Trophoblast cell (in vitro differentiated cells and primary cell): ENCODE measurements at places on chromosomes 5 and 9.

GRCh38 chr5:170534177-170534576 is 30.4 kb downstream of the KCNIP1 start:
- DNase-seq: no peak

DNA sequence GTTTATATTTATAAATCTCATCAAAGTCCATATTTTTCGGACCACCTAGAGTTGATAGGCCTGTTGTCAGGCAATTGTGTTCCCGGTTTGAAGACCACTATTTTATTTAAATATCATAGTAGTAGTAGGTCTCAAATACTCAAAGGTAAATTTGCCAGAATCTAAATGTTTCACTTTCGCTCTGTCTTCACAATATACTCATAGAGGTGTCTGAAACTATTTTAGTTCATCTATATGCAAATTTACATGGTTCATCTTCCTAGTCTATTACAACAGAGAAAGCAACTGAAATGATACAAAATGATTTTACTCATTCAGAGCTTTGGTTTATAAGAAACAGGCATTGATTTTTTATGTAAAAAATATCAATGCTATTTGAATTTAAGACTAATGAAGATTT is 1897.5 kb downstream of the EFNA5 start:
- DNase-seq: no peak

GRCh38 chr9:130638284-130639123 is 25.9 kb upstream of the PRDM12 start:
- no peak for DNase-seq

DNA sequence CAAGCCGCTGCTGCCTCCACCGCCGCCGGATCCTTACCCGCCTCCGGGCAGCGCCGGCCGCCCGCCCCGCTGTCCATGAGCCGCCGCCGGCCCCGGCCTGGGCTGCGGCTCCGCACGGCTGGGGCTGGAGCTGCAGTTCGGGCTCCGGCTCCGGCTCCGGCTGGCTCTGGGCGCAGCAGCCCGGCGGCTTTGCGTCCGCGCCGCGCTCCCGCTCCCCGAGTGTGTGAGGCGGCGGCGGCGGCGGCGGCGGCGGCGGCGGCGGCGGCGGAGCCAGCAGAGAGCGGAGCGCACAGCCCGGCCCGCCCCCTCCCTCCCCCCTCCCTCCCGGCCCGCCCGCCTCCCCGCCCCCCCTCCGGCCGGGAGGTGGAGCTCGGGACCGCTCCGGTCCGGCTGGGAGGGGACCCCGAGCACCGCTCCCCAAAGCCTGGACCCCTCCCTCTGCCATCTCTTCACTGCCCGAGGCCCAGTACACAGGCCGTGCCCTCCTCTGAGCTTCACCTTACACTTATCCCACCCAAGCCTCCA is at the start of gene PCDH1:
Gene PCDH1, minus strand, starts transcription at position 225 of the 525 bp plus-strand sequence. Its CDS starts 148 bp downstream, at position 77.
- peak; percentile 60 for DNase-seq

- DNase-seq: no peak
These were observed 29.7 kb downstream of the CNTFR start for GRCh38 chr9:34559624-34560455.

- DNase-seq: peak; percentile 94
These were observed 112.1 kb downstream of the NUDT12 start for GRCh38 chr5:103450333-103451061.

GRCh38 chr9:9214066-9214465 is 1398.7 kb downstream of the PTPRD start:
- DNase-seq: no peak

GRCh38 chr5:141864371-141865370 is 13.5 kb downstream of the PCDH1 start:
- peak; percentile 42 for DNase-seq

DNA sequence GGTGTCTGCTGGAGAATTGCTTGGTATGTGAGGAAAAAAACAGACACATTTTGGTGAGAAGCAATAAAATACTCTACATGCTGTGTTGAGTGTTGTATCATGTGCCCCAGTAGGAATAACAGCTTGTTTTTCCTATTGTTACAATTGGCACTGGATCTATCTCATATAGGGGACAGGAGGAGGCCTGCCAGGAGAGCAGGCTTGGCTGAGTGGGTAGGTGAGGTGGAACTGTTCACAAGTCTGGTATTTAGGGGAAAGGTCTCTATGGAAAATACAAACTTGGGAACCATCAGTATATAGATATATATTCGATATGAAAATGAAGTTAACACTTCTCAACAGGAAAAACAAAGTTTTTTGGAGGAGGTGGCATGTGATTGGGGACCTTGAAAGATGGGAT is 9.5 kb upstream of the SH3TC2 start:
- DNase-seq: peak; percentile 31

GRCh38 chr9:8486095-8486494 is 686.5 kb upstream of the DMAC1 start:
- DNase-seq: peak; percentile 6

GRCh38 chr5:124920909-124921666 is 174.6 kb upstream of the ZNF608 start:
- DNase-seq: no peak

- DNase-seq: no peak
These were observed 71.0 kb downstream of the NREP start for GRCh38 chr5:111685969-111686368.

- no peak for DNase-seq
These were observed 267.1 kb upstream of the GRIA1 start for GRCh38 chr5:153223376-153223775.

DNA sequence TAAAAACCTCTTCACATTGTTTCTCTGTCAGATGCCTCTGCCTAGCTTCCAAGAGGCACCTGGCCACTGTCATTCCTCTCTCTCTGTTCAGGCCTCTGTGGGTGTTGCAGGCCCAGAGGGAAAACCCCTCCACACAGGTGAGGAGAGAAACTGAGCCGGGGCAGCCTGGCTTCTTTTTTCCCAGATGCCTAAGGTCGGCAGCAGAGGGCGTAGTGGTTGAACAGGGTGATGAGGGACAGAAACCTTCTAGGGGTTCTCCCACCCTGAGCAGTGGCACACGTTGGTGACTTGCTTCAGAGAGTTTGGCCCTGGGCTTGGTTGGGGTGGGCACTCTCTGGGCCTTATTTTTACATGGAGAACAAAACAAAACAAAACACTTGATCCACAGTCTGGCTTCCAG is 12.2 kb downstream of the IL9 start:
- DNase-seq: no peak

DNA sequence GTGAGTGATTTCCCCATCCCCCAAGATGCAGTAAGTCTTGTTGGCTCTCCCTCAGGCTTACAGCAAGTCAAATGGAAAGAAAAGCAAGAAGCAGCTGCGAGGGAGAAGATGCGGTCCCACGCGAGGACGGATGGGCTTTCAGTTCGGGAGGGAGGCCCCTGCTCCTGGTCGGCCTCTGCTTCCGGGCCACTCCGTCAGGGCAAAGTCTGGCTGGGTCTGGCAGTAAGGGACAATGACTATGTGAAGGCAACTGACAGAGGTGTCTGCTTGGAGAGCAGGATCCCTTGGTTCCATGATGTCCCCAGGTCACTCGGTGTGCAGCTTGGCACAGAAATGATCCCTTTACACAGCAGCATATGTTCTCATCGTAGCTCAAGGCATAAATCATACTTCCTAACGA is 146.7 kb downstream of the HSPA4 start:
- DNase-seq: no peak

DNA sequence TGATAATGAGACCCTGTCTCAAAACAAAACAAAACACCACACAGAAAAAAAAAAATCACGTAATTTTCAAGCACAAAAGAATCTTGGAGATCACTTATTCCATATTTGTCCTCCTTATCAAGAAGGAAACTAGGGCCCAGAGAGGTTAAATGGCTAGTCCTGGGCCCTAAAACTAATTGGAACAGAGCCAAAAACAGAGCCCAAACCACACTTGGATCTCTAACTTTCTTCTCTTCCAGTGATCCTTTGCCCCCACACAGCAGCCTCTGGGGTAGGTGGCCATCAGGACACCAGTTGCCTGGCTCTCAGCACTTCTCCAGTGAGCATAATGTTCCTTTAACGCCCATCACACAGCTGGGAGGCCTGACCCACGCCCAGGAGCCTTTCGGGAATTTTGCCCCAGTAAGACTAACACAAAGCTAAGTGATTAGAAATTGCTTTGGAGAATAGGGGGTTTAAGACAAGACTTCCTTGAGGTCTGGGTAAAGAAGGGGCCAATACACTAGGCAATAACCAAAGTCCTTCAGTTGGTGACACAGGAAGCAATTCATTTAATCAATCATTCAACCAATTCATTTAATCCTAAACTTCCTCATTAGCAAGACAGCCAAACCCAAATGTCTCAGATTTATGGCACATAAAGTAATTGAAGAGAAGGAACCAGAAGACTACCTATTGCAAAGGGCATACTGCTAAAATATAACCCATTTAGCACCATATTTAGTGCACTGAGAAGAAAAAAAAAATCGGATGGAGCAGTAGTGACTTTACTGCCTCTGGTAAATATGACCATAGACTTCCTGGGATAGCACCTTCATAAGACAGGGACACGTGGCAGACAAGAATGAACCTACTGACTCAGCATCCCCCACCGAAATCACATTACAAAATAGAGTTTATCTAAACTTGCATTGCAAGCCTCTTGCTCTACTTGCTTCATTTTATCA is 77.8 kb downstream of the ZNF608 start:
- DNase-seq: no peak

DNA sequence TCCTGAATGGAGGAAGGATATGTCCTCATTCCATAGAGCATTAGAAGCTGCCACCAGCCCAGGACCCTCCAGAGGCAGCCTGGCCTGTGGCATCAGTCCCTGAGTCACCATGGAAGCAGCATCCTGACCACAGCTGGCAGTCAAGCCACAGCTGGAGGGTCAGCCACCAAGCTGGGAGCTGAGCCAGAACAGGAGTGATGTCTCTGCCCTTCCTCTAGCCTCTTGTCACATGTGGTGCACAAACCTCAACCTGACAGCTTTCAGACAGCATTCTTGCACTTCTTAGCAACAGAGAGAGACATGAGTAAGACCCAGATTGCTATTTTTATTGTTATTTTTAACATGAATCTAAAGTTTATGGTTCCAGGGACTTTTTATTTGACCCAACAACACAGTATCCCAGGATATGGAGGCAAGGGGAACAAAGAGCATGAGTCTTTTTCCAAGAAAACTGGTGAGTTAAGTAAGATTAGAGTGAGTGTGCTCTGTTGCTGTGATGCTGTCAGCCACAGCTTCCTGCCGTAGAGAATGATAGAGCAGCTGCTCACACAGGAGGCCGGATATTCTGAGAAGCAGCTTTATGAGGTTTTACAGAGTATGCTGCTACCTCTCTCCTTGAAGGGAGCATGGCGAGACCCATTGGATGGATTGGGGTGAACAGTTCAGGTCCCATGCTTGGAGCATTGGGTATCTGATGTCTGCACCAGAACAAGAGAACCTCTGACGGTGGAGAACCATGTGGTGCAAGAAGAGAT is 13.0 kb upstream of the CYFIP2 start:
- DNase-seq: no peak

DNA sequence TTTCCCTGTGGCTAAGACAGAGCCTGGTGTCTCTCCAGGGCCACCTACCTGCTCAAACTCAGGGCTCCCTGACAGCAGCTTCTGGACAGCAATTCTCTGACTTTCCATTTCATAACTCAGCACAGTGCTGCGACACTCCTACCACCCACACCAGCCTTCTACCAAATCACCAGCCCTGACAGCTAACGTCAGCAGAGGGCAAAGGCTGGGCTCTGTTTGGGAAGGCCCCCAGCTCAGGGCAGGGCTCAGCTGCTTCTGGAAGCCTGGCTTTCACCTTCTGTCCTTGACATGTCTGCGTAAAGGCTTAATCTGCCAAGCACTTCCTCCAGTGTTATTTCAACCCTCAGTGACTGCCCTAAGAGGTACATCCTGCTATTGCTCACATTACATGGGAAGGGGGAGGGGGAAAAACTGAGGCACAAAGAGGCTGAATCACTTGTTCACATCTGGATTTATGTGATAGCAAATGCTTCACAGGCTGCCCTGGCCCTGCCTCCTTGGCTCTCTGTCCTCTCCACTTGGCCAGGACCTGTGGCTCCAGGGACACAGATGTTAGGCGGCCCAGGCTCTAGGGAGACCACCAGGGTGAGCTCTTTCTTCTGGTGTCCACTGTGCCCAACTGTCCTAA is 102.5 kb upstream of the PANK3 start:
- no peak for DNase-seq

DNA sequence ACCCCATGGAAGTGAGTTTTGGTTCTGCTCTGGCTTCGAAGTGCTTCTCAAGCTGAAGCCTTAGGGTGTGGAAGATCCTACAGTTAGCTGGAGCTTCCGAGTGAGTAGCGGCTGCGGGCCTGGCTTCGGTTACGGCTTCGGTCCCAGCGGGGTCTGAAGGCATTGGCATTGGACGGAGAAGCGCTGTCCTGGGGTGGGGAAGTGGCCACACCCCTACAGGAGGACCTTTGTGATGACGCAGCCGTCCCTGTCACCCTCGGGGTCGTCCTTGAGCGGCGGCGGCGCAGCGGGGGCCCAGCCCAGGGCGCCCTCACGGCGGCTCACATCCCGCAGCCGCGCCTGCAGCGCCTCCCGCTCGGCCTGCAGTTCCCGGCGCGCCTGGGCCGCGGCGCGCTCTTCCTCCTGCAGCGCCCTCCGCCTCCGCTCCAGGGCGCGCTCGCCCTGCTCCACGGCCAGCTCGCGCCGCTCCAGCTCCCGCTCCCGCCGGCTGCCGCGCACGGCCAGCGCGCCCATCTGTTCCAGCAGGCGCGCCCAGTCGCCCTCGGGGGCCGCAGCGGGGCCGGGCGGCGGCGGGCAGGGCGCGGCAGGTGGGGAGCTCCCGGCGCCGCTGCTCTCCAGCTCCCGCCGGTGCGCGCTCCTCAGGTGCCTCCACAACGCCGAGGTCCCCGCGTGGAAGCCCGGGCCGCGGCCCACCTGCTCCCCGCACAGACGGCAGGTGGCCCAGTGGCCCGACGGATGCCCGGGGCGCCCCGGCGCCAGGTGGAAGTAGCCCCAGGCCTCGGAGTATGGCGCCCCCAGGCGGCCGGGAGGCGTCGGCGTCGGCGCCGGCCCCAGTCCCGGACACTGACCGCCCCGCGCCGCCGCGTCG is 9.9 kb downstream of the ZBED3 start:
- peak; percentile 65 for DNase-seq

- DNase-seq: no peak
These were observed 110.7 kb downstream of the RPS23 start for GRCh38 chr5:82167372-82167935.

- DNase-seq: no peak
These were observed 153.3 kb downstream of the SLF1 start for GRCh38 chr5:94771742-94772141.

DNA sequence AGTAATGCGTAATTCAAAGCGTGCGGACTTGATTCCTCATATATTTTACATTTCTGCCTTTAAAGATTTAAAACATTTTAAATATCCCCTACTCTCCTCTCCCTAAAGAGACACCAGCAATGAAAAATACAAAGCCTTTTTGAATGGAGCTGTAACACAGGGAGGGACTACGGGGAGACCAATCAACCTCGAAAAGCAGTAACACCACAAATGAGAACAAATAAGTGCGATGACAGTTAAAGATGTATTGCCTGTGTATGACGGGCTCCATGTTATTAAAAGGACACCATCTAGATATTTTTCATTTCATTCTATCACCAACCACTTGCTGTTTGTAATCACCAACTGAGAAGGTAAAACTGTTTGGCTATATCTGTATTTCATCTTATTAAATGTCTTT is 230.3 kb upstream of the TBCA start:
- DNase-seq: no peak
